ENCODE measurements at places on chromosomes 3 and 15.

GRCh38 chr3:30643763-30644462 lies 37.5 kb downstream of the TGFBR2 start:
- DNase-seq: no peak

DNA sequence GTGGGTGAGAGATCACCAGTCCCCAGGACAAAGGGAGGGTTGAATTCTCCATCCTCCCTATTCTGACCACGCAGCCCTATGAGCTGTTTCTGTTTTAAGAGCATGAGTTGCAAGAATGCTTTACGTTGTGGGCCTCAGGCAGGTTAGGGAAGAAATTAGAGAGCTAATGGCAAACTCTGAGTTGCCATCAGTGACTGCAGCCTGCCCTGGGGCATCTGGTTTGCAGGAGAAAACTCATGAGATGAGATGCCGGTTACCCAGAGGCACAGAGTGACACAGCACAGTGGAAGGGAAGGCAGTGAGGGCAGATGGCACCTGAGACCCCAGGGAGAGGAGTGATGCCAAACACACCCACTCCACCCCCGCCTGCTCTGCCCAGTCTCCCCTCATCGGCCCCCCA lies 265.3 kb downstream of the CD47 start:
- DNase-seq: no peak

DNA sequence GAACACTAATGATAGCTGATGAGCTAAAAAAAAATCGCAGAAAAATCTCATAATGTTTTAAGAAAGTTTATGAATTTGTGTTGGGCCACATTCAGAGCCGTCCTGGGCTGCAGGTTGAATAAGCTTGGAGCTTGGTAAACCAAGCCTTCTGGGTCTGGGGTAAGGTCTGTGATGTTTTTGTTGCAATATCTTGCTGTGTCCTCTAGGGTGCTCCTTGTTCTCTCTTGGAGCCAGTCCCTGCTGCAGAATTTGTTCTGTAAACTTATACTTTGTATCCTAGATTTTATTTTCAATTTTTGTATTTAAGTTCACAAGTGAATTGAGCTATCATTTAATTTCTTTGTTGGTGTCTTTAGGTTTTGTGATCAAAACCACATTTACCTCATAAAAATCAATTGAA lies 143.7 kb downstream of the NR1D2 start:
- no peak for DNase-seq

DNA sequence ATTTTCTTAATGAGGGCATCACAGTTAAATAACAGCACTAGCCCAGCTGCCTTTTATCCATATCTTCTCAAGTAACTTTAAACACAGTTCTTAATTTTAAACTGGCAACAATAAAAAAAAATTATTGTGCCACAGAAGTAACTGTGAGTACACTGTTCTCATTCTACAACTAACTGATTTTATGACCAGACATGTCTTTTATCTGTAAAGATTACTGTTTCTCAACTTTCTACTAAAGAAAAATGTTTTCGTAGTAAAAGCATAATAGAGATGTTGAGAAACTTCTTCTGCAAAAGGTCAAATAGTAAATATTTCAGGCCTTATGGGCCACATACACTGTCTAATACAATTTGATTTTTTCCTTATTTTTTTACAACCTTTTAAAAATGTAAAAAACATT lies 32.0 kb downstream of the PLOD2 start:
- DNase-seq: no peak

- DNase-seq: no peak
Measured at GRCh38 chr15:91400481-91400880, 300.4 kb downstream of the SV2B start.

GRCh38 chr15:25022233-25022632 lies 67.4 kb downstream of the SNRPN start:
- no peak for DNase-seq

DNA sequence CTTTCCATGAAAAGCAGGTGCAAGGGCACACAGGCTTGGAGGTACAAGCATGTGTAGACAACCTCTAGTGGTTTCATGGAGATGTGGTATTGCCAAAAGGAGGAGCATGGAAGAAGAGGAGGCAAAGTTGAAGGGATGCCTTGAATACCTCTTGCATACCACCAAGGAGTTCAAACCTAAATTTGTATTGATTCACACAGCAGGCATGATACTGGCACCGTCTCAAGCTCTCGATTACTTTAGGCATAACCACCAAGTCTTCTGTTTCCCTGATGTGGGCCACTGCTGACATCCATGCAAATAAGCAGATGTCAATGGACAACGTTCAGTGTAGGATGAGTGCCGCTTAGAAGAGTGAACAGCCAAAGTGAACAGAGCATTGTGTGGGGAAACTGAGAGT lies 87.1 kb downstream of the SCN11A start:
- no peak for DNase-seq

DNA sequence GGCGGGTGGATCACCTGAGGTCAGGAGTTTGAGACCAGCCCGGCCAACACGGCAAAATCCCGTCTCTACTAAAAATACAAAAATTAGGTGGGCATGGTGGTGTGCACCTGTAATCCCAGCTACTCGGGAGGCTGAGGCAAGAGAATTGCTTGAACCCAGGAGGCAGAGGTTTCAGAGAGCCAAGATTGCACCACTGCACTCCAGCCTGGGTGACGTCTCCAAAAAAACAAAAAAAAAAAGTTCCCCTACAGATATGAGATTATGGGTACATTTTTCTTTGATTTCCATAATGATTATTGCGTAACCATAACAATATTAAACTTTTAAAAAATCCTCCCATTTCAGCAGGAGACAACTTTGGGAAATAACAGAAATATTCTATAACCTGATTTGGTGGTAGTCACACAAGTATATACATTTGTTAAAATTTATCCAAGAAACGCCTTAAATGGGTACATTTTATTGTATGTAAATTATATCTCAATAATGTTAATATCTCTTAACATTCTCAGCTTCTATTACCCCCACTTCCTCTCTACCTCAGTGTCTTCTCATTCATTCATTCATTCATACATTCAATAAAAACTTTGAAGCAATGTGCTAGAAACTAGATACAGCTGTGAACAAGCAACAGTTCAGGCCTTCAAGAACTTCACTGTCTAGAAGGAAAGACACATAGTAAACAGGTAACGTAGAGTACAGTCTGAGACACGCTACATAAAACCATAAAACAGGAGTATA lies 6.6 kb downstream of the UBR1 start:
- DNase-seq: no peak

DNA sequence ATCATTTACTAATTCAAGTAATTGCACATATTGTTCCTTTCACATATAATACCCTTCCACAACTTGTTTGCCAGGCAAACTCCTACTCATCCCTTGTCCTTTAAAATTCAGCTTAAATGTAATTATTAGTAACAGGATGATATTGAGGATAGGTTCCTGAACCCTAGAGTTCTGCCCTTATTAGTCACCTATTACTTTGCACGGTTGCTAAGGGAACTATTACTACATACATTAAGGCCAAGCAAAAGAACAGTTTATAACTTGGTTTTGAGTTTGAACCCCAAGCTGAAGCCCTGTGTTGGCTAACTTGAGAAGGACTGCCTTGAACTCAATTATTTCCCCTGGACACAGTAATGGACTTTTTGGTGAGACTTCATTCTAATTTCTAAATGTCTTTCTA lies 529.7 kb downstream of the IGSF11 start:
- no peak for DNase-seq

- DNase-seq: no peak
Measured at GRCh38 chr3:186825872-186826409, 16.6 kb upstream of the ADIPOQ start.

- DNase-seq: no peak
Measured at GRCh38 chr3:146421819-146422759, 47.3 kb downstream of the PLSCR2 start.

GRCh38 chr15:93268066-93268465 lies 179.1 kb upstream of the RGMA start:
- no peak for DNase-seq

GRCh38 chr3:49377483-49377882 lies 19.3 kb upstream of the GPX1 start:
- DNase-seq: no peak

Data from activated T-helper 1 cell treated with anti-CD3 and anti-CD28 coated beads, Interleukin-2, amount 50 U/mL, for 16 hours (primary cell).